ENCODE measurements at places on chromosomes 2 and 18.
A peak's percentile ranks its signal among the peaks of the same experiment; 100 is the strongest.

- no peak for DNase-seq
Measured at GRCh38 chr18:12860530-12860929, 23.5 kb downstream of the PTPN2 start.

- no peak for DNase-seq
Measured at GRCh38 chr2:32058130-32058529, 5.2 kb upstream of the SPAST start.

GRCh38 chr2:186515376-186515775 is 29.3 kb downstream of the ZC3H15 start:
- DNase-seq, result no peak

DNA sequence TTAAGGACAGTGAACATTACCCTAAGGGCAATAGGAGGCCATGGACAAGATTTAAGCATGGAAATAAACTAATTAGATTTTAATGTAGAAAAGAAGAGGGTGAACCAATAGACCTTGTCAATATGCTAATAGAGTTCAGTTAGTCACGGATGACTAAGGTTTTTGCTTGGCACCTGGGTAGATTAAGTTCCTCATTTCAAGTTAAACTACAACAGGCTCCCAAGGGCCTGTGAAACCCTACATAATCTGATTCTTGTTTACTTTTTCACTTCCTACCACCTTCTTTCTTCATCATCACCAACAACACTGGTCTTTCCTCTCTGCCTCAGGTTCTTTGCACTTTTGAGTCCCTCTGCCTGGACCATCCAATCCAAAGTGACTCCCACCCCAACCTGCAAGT is 14.8 kb downstream of the SP110 start:
- no peak for DNase-seq

DNA sequence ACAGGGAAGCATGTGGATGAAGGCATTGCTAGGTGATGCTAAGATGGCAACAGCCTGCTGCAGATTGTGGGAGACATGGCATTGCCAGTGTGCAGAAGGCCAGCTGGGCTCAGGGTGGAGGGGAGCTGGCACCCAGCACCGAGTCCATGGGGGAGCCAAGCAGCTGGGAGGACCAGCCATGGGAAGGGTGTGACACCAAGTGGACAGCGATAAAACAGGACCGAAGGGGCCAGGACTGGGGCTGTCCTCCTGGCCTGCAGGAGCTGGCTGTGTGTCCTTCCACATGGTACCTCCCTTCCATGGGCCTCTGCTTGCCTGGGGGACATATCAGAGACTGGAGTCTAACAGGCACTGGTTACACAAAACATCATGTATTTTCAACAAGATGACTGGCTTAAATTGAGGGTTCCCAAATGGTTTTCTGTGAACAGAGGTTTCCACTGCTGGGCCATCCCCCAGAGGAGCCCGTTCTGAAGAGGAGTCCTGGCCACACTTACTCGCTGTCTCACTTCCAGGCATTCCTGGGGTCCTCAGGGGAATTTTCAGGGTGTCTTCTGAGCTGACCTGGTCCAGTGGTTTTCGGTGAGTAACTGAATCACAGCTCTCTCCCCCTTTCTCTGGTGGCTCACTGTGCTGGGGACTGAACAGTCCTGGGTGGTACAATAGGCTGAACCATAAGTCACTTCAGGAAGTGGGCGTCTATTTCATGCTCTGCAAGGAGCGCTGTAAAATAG is 60.4 kb upstream of the TNP1 start:
- DNase-seq, result no peak

DNA sequence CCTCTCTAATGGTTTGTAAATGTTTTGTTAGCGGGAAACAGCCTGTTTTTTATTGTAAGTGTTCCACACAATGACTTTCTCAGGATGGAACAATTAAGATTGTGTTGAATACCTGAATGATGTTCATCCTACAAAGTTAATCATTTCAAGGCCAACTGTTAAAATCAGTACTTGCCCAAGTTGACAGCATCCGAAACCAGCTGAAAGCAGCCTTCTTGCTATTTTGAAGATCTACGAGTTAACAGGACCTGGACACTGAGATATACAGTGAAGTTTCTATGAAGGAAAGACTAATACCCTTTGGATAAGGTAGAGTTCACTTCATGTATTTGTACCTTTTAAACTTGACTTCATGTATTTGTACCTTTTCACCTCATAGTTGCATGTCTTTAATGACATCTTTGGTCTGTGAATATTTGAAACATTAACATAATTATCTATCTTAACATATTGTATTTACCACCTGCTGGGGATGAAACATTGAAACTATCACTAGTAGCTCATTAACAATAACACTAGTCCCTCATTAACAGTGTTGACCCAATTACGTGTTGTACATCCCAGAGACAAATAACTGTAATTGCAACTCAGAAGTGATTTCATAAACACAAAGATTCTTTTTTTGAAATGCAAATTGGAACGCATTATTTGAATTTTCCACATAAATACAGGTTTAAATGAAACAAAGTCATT is 556.0 kb upstream of the MEX3C start:
- DNase-seq, result no peak

DNA sequence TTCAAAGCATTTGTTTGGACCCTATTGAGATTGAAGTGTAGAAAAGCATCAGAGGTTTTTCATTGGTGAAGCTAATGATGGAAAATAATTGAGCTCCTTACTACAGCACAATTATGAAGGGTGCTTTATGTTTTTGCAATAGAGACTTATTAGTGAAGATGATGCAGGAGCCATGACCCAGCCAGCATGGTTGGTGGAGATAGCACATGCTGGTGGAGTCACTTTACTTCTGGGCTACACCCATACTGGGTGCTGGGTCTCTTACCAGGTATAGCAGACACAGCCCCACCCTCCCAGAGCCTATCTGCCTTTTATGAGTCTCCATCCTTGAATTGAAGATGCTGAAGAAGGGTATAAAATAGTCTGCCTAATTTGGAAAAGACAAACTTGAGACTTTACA is 3.6 kb downstream of the ACP1 start:
- no peak for DNase-seq

DNA sequence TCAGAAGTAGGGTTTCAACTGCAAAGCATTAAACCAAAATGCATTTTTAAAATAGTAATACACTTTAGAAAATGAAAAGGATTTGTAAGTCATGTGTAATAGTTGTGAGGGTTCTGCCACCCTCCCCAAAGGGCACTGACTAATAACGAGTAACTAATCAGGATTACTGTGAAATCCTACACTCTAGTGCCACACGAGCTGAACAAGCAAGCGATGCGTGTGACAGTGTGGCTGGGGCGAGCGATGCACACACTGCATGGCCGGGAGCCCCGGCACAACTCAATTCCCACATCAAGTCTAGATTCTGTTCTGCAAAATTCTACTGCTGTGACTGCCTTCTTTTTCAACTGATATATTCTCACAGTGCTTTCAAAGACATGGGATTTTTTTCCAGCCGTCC is 156.4 kb downstream of the SEPTIN10 start:
- no peak for DNase-seq

- DNase-seq, result no peak
Measured at GRCh38 chr2:43032213-43033015, 194.0 kb downstream of the ZFP36L2 start.

- no peak for DNase-seq
Measured at GRCh38 chr2:49767316-49767715, 613.0 kb upstream of the FSHR start.

DNA sequence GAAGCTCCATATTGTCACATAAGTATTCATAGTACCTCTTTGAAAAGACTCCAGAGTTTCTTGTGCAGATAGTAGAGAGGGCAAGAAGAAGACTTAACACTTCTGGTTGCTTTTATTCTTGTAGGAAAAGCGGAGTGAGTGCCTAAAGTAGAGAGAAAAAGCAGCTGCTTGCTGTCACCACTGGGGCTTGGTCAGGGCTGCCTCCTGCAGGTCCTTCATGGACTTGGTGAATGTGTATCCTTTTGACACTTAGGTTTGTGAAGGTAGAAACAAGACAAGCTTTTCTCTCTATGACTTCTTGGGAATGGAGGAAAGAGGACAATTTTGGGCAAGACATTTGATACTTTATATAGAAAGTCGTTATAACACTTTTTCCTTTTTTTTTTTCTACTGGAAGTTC is 312.8 kb upstream of the FANCL start:
- DNase-seq, result no peak

DNA sequence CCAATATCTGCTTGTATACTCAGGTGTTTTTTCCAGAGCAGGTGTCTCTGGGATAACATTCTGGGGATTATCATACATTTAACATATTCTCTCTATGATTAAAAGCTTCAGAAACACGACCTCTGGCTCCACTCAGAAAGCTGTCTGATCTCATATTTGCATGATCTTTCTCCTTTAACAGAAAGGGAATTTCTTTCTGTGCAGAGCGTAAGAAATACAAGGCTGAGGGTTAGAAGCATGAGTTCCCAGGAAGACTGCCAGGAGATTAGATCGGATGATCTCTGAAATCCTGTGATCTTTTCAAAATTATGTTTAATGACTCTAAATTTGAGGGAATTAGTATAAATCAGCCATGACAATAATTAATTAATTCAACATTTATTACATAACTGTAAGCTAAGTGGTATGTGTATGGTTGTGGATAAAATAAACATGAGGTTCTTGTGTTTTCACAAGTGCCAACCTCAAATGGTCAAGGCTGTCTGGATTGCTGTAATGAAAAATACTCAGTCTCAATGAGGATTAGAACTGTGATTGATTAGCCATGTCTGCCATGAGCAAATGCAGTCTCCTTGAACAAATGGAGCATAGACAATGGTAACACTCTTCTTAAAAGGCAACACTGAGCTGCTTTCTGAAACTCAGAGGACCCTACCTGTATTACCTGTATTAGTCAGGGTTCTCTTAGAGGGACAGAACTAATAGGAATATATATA is 304.9 kb downstream of the STK39 start:
- no peak for DNase-seq

GRCh38 chr2:196012314-196012713 is 56.3 kb downstream of the DNAH7 start:
- DNase-seq, result no peak

DNA sequence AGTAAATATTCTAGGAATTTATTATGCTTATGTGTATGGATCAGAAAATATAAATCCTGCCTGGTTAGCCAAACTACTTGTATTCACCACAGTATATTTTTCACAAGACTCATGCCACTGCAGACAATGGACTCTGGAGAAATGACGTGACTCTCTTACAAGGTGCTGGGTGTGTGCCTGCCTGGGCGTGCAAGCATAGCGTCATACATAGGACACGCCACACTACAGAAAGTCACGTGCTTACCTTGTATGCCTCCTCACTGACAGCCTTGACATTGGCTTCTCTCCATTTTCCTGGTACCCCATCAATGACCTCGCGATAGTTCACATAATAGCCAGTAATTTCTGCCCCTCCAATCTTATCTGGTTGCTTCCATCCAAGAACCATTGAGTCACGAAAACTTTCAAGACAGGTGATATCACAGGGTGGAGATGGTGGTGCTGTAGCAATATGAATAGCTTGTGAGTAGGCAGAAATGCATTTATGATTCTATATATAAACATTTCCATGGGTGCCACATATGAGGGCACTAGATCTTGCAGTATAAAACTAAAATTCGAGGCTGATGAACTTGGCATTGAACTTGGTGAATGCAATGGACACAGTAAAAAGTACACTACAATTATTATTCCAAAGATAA is 93.2 kb downstream of the MYOM1 start:
- DNase-seq, result no peak

- no peak for DNase-seq
Measured at GRCh38 chr18:43588838-43589237, 311.5 kb upstream of the SYT4 start.

DNA sequence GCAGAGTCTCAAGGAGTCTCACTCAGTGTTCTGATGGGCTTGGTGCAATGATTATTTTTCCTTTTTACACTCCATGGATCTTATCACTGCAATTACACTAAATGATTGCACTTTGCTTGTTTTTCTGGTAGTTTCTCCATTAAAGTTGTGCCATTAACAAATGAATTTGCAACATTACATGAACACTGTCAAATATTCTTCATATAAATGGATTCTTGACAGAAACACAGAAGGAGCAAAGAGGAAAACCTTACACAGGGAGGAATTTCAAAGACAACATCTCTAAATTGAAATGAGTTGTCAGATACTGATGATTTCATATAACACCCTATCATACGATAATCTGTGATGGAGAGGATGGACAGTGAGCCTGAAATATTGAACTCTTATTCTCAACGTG is 65.4 kb upstream of the CHST9 start:
- no peak for DNase-seq

GRCh38 chr18:30254331-30254730 is 788.2 kb downstream of the DSC3 start:
- no peak for DNase-seq

DNA sequence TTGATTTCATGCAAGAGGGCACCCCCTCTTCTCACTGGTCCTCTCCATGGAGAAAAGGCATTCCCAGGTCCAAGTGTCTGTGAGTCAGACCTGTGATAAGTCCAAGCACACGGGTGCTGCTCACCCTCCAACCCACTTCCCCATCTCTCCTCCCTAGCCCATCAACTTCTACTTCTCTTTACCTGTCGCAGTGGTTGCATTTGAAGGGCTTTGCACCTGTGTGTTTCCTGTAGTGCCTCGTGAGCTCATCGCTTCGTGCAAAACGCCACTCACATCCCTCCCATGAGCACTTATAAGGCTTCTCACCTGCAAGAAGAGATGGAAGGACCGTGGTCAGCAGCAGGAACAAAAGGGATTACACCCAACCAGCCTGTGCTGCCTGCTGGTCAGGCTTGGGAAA is 77.5 kb downstream of the KLF7 start:
- DNase-seq, result no peak

DNA sequence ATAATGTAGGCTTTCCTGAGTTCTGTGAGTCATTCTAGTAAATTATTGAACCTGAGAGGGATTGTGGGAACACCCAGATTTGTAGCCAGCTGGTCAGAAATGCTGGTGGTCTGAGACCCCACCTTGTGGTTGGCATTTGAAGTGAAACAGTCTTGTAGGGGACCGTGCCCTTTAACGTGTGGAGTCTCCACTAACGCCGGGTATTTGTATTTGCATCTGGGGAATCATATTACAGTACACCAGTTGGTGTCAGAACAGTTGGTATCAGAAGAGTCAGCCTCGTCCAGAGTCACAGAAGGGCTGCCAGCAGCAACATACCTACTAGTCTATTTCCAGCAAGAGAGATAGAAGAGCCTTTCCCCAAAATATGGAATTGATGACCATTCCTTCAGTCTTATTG is 38.3 kb upstream of the PTPN4 start:
- no peak for DNase-seq

- DNase-seq, result peak; percentile 58
Measured at GRCh38 chr2:12176623-12177454, 430.4 kb downstream of the LPIN1 start.

- DNase-seq, result no peak
Measured at GRCh38 chr2:1978706-1979105, 234.4 kb upstream of the PXDN start.

DNA sequence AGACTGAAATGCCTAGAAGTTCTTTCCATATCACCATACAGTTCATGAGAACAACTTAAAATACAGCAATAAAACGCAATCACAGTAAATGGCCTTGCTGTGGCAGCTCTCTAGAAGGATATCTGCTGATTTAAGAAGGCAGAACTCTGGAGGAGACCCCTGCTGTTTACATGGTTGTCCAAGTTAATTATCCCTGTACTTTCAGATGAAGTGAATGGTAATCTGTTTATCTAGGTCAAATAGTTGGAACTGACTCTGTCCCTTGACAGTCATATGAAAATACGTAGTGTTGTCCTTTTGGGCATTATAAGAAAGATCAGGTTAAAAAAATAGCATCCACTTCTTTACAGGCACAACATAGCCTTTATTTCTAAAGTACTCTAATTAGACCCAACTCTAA is 115.6 kb downstream of the COLEC12 start:
- no peak for DNase-seq

All from activated CD8-positive, alpha-beta T cell treated with anti-CD3 and anti-CD28 coated beads, Interleukin-2, amount 10 ng/mL, durations not matched to agents 7 days and 5 days (primary cell).